Stimulated activated CD4-positive, alpha-beta T cell treated with anti-CD3 and anti-CD28 coated beads, Interleukin-1b, Interleukin-23, amount 100 ng/mL, for 1 hour (primary cell): ENCODE measurements at places on chromosomes 13 and 19.
A peak's percentile ranks its signal among the peaks of the same experiment; 100 is the strongest.

- no peak for DNase-seq
These were observed 38.8 kb downstream of the CARD8 start for GRCh38 chr19:48216933-48217332.

- DNase-seq: no peak
These were observed 337.6 kb downstream of the SLITRK6 start for GRCh38 chr13:85461621-85462020.

DNA sequence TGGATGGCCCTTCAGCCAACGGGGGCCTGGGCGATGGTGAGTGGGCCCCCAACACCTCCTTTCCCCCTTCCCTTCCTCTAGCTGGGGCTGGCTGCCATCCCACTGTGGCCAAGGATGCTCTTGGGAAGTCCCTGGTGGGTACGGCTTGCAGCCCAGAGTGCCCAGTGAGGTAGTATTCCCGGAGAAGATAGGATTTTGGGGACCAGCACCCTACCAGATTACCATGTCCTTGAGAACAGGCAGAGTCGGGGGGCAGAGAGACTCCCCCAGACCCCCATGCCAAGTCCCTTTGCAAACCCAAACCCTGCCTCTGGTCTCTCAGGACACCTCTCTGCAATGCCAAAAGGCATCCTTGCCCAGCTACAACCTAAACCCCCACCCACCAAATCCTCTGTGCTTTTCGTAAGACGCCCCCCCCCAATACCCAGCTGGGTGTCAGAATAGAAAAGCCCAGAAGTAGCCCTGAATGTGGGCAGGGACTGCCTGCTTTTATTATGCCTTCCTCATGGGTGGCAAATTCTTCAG lies 1.7 kb downstream of the HIF3A start:
- DNase-seq: no peak

GRCh38 chr13:110124201-110124940 lies 182.6 kb downstream of the COL4A1 start:
- no peak for DNase-seq

- DNase-seq: no peak
These were observed 3.1 kb downstream of the CDX2 start for GRCh38 chr13:27965740-27966640.

- no peak for DNase-seq
These were observed 8.6 kb upstream of the ADGRL1 start for GRCh38 chr19:14214580-14214979.

- peak; percentile 64 for DNase-seq
These were observed 28.1 kb downstream of the GPX4 start for GRCh38 chr19:1131718-1132551.

GRCh38 chr13:111561091-111561781 lies 240.8 kb downstream of the TEX29 start:
- DNase-seq: no peak

DNA sequence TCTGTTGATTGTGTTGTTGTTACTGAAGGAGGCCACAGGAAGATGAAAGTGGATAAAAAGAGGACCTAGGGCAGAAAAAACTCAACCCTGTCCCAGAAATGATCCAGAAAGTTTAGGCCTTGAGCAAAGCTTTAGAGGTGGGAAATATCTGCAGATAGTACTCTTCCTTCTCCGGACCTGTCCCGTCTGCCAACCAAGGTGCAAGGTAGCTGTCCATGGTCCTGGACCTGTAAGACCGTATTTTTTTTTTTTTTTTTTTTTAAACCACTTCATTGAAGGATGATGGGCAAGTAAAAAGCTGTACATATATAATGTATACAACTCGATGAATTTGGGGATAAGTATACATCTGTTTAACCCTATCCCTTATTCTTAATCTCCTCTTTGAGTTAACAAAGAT lies 225.9 kb downstream of the OLFM4 start:
- DNase-seq: no peak

DNA sequence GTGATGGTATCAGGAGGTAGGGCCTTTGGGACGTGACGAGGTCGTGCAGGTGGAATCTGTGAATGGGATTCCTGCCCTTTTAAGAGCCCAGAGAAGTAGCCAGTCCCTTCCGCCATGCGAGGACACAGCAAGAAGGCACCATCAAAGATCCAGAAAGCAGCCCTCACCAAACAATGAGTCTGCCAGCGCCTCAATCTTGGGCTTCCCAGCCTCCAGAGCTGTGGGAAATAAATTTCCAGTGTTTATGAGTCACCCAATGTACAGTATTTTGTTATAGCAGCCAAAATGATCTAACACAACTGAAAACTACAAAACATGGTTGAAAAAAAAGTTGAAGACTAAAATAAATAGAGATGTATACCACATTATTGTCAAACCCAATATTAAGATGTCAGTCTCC lies 16.9 kb upstream of the LAMP1 start:
- no peak for DNase-seq

DNA sequence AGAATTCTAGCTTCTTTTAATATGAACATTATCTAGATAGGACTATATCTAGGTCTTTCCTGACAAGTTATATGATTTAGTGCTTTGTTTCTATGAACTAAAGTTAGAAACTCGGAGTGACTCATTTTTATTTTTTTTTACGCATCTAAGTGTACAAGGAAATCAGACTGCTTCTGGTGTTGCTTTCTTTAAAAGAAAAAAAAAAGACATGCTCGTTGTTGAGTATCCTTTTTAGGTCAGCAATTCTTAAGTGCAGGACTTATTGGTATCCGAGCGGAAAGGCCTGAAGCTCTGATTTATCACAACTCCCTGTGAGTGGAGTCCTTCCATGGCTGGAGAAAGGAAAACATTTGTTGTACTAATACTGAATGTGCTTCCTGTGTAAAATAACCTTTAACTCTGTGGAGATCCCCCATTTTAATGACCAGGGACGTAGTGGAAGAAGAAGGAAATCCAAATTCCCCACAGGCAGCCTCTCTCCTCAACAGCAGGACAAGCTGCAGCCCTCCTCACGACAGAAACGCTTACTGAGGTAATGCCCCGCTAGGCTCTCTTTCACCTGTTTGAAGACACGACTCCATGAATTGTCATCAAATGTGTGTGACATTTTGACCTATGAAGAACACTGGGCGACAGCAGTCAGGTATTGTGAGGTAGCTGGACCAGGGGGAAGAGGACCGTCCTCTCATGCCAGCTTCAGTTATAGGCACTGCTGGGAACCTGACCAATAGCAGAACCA lies 17.9 kb upstream of the POMP start:
- no peak for DNase-seq

GRCh38 chr13:51495316-51495715 lies 42.5 kb upstream of the INTS6 start:
- no peak for DNase-seq

DNA sequence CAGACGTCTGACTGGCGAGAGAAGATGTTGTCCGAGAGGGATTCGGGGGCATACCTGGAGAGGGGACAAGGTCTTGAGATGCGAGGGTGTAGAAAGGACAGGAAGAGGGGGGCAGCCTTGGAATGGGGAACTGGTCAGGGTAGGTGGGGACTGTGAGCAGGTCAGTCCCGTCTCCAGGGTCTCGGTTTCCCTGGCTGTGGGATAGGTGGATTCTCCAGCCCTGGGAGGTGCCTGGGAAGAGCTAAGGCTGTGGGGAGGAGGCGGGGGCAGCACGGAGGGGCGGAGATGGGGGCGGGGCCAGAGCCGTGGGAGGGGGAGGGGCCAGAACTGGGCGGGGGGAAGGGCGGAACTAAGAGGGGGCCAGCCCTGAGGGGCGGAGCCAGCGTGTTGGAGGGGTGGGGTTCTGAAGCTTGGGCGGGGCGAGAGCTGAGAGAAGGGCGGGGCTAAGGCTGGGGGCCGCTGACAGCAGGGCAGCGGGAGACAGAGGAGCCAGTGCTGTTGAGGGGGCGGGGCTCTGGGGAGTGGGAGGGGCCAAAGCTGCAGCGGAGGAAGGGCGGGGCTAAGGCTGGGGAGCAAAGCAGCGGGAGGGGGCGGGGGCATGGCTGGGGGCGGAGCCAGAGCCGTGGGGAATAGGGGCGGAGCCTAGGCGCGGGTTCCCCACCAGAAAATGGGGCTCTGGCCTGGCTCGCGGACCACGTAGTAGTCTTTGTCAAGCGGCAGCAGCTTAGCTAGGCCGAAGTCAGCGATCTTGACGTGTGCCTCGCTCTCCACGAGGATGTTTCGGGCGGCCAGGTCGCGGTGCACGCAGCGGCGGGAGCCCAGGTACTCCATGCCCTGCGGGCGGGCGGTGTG lies 9.5 kb upstream of the INSL3 start:
- no peak for DNase-seq

- DNase-seq: no peak
These were observed 291.6 kb downstream of the KLF12 start for GRCh38 chr13:73842626-73843025.

- no peak for DNase-seq
These were observed 24.6 kb downstream of the DYRK1B start for GRCh38 chr19:39809368-39809767.

- DNase-seq: no peak
These were observed 205.1 kb upstream of the SOX1 start for GRCh38 chr13:111861766-111862366.

GRCh38 chr19:2282062-2282861 lies at the start of gene PEAK3:
PEAK3 (minus strand) TSS chr19:2282175; CDS start chr19:2280931, 1,244 bp downstream.
- DNase-seq: no peak

- DNase-seq: no peak
These were observed 10.0 kb upstream of the GRTP1 start for GRCh38 chr13:113373811-113374485.

- peak; percentile 34 for DNase-seq
These were observed 1.0 kb upstream of the CEACAM1 start for GRCh38 chr19:42529248-42529764.

GRCh38 chr13:36377826-36378468 lies 31.8 kb upstream of the SPART start:
- no peak for DNase-seq

GRCh38 chr13:31441800-31442510 lies 242.2 kb downstream of the B3GLCT start:
- DNase-seq: no peak

- peak; percentile 72 for DNase-seq
These were observed 6.0 kb downstream of the AP1M2 start for GRCh38 chr19:10580979-10581631.

GRCh38 chr13:78319101-78319627 lies 284.2 kb downstream of the POU4F1 start:
- no peak for DNase-seq

- DNase-seq: no peak
These were observed 1.7 kb downstream of the NR2F6 start for GRCh38 chr19:17243830-17244617.

DNA sequence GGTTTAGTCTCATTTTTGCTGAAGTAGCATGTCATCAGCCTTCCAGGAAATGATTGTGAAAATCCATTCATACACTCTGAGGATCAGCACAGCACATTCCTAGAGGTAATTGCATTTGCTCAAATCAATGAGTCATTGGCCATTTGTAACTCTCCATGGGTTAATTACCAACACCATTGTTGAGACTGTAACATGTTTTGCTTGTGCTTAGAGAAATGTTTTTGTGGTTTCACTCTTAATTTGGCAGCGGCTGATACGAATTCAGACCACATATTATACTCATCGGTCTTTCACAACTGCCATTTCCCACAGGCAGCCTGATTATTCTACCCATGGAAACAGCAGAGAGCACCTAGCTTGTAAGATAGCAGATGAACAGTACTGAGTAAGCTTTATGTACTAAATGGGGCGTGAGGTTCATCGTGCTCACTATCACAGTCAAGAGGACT lies 110.3 kb downstream of the NHLRC3 start:
- no peak for DNase-seq

GRCh38 chr13:23289917-23290357 lies 109.2 kb downstream of the SGCG start:
- no peak for DNase-seq

- DNase-seq: no peak
These were observed 20.2 kb upstream of the MYDGF start for GRCh38 chr19:4690361-4690760.

DNA sequence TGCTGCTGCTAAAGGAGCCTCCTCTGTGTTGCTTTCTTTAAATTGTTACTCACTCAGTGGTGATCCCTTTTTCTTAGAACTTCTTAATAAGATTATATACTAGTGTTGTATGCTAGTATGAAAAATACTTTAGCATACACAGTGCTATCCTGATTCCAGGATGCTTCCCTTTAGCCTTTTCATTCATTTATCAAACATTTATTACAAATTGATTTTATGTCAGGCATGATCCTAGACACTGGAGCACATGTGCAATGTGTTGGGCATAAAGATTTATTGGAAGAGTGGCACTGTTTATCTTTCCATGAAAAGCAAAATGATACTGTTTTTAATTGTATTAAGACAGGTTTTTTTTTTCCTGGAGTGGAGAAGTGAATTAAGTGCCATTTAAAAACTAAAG lies 249.6 kb downstream of the GPC5 start:
- no peak for DNase-seq

DNA sequence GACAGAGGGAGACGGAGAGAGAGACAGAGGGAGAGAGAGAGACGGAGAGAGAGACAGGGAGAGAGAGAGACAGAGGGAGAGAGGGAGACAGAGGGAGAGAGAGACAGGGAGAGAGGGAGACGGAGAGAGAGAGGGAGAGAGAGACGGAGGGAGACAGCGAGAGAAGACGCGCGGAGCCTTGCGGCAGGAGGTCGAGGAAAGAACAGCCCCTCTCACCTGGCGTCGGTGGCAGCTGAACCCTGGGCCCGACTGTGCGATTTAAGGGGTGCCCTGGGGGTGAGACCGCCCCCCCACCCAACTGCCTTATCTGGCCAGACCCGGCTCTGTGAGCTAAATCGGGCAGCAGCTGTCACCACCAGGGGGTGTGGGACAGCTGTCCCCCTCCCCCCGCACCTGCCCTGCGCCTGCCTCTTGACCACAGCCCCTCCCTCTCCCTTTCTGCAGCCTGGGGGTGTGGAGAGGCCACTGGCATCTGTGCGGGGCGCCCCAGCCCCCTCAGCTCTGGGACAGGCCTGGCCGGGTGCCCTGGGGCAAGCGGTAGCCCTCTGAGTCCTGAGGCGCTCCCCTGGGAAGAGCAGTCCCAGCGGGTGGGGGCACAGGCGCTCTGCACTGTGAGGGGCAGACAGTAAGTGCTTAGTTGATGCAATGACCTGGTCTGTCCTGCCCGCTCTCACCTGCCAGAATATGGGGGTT lies 10.8 kb downstream of the JOSD2 start:
- no peak for DNase-seq

GRCh38 chr13:78909276-78909675 lies 250.3 kb upstream of the OBI1 start:
- no peak for DNase-seq

GRCh38 chr13:46633416-46633815 lies 80.4 kb downstream of the LRCH1 start:
- no peak for DNase-seq
